Left ventricle myocardium inferior (tissue), 1 donor: ENCODE measurements at places on chromosomes 7 and 10. TPM values are rescaled to one million over a fixed set of nuclear protein-coding genes. Genes with fewer than 3 reads are reported as not detected.
A peak's percentile ranks its signal among the peaks of the same experiment; 100 is the strongest.

DNA sequence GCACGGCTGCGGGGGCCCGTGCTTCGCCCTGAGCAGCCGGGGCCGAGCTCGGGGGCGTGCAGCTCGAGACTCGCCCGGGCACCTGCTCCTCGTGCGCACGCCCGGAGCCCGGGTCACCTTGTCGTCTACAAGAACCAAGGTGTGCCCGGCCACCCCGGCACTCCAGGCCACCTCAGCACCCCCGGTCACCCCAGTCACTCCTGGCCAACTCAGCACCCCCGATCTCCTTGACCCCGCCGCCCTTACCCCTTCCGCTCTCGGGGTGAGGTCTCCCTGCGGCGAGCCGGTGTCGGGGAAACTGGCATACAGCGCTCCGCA lies 268 bp upstream of the IGFBP3 start:
- peaks cover 10% of the 10 kb centered on the region for H3K27me3 ChIP-seq
- H3K36me3 ChIP-seq: peaks cover 8% of the 10 kb centered on the region
- no peak for DNase-seq
- H3K4me3 ChIP-seq: peak overlapping the region; percentile 75

DNA sequence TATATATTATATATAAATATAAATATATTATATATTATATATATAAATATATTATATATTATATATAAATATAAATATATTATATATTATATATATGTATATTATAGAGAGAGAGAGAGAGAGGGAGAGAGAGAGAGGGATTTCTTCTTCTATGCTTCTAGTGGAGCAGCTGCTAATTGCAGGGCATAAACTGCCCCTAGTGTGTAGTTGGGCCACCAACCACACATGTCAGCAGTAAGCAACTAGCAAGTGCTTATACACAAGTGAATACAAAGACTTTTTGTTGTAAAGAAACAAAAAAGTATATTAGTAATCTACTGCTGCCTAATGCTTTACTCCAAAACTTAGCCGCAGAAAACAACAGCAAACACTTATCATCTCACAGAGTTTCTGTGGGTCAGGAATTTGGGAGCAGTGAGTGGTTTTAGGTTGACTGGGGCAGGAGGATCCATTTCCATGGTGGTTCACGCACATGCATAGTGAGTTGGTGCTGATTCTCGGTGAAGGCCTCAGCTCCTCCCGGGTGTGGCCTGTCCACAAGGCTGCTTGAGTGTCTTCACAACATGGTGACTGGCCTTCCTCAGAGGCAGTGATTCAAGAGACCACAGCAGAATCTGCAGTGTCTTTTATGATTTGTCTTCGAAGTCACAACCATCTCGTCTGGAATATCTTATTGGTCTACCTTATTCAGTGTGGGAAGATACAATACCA lies 25.5 kb upstream of the BAG3 start:
- no peaks in the 10 kb centered on the region for H3K36me3 ChIP-seq
- no peak overlapping the region for H3K27ac ChIP-seq
- no peak for DNase-seq
- H3K4me3 ChIP-seq: no peak overlapping the region
- H3K27me3 ChIP-seq: no peaks in the 10 kb centered on the region

DNA sequence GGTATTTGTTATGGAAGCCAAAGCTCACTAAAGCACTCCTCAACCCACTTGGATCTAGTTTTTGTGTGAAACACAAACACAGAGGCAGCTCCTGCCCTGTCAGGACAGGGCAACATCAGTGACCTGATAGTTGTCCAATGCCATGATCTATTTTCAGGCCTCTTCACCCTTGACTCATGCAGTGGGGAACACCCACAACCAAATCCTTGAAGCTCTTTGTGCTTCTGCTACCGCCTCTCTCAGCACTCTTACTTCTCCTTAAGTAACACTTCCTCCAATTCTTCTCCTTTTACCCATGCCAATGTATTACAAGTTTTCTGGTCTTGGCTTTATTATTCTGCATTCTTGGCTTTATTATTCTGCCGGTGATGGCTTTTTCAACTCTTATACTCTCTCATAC lies 425.3 kb downstream of the INHBA start:
- H3K27ac ChIP-seq: no peak overlapping the region
- H3K36me3 ChIP-seq: no peaks in the 10 kb centered on the region
- no peak for DNase-seq
- no peaks in the 10 kb centered on the region for H3K4me1 ChIP-seq
- no peaks in the 10 kb centered on the region for H3K27me3 ChIP-seq
- no peak overlapping the region for H3K4me3 ChIP-seq

DNA sequence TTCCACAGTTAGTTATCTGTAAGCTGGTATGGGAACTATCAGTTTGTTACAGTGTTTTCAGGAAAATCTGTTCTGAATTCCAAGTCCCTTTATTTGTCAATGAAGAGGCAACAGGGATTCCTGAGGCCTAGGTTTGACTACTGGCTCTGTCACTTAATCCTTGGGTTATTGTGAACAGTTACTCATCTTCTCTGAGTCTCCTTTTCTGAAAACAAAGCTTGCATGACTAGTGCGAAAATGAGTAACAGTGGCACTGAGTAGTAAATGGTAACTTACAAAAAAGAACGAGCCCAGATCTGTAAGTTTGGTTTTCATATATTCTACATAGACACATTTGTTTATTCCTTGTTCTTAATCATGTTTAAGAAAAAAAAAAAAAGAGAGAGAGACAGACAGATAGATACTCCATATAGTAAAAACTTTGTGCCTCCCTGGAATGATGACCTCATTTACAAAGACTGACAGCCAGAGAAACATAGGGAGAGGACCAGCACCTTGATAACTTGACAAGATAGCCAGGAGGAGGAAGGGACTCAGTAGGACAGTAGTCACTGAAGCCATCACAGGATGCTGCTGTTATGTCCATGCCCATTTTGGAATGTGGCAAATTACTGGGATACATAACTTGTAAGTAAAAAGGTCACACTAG lies 1.9 kb downstream of the MRPS33 start:
- peaks cover 22% of the 10 kb centered on the region for H3K4me1 ChIP-seq
- no peak for DNase-seq
- no peaks in the 10 kb centered on the region for H3K27me3 ChIP-seq
- peaks cover 21% of the 10 kb centered on the region for H3K36me3 ChIP-seq
- H3K4me3 ChIP-seq: no peak overlapping the region

GRCh38 chr7:88151119-88151790 lies 68.6 kb downstream of the SRI start:
- H3K27me3 ChIP-seq: no peaks in the 10 kb centered on the region
- H3K4me1 ChIP-seq: peaks cover 22% of the 10 kb centered on the region
- no peak for DNase-seq
- H3K27ac ChIP-seq: no peak overlapping the region
- no peak overlapping the region for H3K4me3 ChIP-seq
- H3K36me3 ChIP-seq: no peaks in the 10 kb centered on the region

- peaks cover 13% of the 10 kb centered on the region for H3K4me1 ChIP-seq
- H3K27ac ChIP-seq: no peak overlapping the region
- no peak overlapping the region for H3K4me3 ChIP-seq
These were observed 297.8 kb downstream of the ELMO1 start for GRCh38 chr7:37150856-37151255.

DNA sequence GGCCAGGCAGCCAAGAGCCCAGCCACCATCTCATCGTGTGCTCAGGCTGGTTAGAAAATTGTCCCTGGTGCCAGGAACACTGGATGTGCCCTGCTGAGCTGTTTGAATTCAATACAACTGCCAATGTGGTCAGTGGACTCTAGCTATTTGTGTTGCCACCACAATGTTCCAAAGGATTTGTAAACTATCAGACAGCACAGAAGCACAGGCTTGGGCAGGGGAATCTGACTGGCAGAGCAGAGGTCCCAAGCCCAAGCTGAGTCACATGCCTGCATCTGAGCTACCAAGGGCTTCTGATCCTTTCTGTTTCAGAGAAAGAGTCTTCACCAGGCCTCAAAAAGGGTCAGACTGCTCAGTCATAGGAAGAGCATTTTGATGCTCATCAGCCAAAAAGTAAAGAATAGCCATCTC lies 232.1 kb upstream of the SEMA3C start:
- peak overlapping the region; percentile 69 for H3K27ac ChIP-seq
- H3K4me1 ChIP-seq: peaks cover 10% of the 10 kb centered on the region
- peak; percentile 41 for DNase-seq
- H3K4me3 ChIP-seq: no peak overlapping the region
- no peaks in the 10 kb centered on the region for H3K27me3 ChIP-seq

- H3K27me3 ChIP-seq: no peaks in the 10 kb centered on the region
- peaks cover 47% of the 10 kb centered on the region for H3K4me1 ChIP-seq
- no peaks in the 10 kb centered on the region for H3K36me3 ChIP-seq
- peak overlapping the region; percentile 98 for H3K27ac ChIP-seq
- peak overlapping the region; percentile 97 for H3K4me3 ChIP-seq
These were observed 812 bp upstream of the IDE start for GRCh38 chr10:92574548-92575261.

DNA sequence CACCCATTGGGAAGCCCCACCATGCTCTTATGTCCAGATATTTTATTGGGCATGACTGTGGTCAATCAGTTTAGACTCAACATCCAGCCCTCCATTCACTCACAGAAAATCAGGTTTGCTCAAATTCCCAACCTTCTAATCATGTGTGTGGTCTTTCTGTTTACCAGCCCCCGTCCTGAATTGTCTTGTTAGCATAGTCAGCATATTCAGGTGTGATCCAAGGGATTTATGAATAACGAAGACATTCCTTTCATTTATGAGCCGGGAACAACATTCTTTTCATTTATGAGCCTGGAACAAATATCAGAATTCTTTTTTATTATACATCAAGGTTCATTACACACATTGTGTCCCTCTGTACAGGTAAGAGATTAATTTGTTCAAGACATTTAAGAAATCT lies 376.3 kb upstream of the POM121L12 start:
- no peaks in the 10 kb centered on the region for H3K36me3 ChIP-seq
- no peaks in the 10 kb centered on the region for H3K27me3 ChIP-seq
- DNase-seq: no peak
- no peaks in the 10 kb centered on the region for H3K4me1 ChIP-seq
- no peak overlapping the region for H3K27ac ChIP-seq

DNA sequence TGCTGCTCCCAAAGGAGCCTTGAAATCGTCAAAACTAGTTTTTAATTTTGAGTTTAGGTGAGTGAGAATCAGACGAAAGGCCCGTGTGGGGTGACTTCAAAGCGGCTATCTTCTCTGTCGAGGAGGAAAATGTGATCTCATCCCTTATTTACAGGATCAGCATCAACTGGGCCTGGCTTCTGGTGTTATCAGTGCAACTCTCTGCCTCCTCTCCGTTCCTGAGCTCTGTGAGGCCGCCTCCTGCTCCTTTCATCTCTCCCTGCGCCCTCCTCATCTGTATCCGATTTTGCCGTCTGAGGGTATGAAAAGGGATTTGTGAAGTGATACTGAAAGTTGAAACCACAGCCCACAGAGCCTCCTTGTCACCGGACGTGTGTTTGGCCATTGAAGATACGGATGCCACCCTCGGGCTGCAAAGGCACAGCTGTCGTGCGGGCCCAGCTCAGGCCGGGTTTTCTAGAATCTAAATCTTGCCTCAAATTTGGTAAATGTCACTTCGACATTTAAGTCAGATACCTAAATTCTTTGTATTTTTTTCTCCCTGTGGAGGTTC lies 408.7 kb upstream of the ADARB2 start:
- no peaks in the 10 kb centered on the region for H3K36me3 ChIP-seq
- H3K4me3 ChIP-seq: no peak overlapping the region
- peaks cover 16% of the 10 kb centered on the region for H3K27me3 ChIP-seq
- no peak for DNase-seq
- H3K4me1 ChIP-seq: no peaks in the 10 kb centered on the region
- H3K27ac ChIP-seq: no peak overlapping the region

BICC1 gene
- 5.7 TPM for total RNA-seq

STAG3 gene
- 0.74 TPM for total RNA-seq

PRKCQ gene
- total RNA-seq: 0.16 TPM

ASZ1 gene
- total RNA-seq: not detected

VSIR gene
- total RNA-seq: 104 TPM

TRIM50 gene
- 0.33 TPM for total RNA-seq
